Posterior vena cava (tissue), 2 donors: ENCODE measurements at places on chromosomes 3 and 15.

DNA sequence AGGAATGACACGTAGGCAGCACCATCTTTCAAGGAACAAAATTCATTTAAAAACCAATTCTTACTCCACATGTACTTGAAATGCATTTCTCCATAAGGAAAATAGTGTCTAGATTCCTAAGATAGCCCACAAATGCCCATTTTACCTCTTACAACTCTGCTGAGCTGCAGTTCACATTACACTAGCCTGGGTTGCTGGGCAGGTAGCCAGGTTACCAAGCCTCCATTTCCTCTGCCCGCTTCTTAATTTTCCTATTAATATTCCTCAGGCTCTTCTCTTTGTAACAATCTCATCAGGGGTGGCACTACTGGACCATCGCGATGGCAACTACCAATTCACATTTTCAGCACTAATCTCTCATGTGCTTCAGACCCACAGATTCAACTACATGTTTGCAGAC lies 10.8 kb downstream of the ATP13A3 start:
- no peak for DNase-seq

- DNase-seq, result no peak
Measured at GRCh38 chr3:73846951-73847350, 222.2 kb upstream of the PDZRN3 start.

- DNase-seq, result no peak
Measured at GRCh38 chr15:58770519-58770856, 614 bp upstream of the MINDY2 start.

GRCh38 chr3:125289429-125289981 lies 77.0 kb upstream of the SLC12A8 start:
- no peak for DNase-seq

DNA sequence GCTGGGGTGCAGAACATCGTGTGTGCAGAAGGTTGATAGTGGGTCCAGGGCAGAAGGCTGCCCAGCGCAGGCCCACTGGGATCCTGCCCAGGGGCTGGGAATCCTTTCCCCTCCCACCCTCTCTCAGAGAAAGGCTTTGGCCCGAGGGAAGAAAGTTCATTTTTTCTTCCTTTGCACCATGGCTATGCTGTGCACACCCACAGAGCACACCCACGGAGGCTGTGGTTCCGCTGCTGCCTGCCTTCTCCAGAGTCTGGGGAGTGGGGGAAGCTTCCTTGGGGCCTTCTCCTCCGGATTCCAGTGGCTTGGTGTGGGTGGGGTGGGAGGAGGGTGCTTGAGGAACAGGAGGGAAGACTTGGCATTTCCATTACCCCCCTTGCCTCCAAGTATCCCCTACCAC lies 7.0 kb upstream of the PRKCD start:
- DNase-seq, result no peak

DNA sequence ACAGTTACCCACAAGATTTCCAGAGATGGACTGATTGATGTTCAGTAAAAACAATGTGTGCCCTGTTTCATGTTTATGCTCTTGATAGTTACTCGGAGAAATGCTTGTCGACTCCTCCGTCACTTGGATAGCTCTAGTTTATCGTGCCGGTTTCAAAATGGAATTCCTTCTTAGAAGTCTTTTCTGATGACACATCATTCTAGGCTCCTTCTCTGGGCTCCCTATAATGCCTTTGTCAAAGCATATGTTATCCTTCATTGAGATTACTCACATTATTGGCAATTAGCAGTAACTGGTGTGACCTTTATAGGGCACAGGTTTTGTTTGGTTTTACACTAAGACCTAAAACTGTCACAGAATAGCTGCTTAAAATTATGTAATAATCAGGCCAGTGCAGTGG lies 201.8 kb downstream of the CNTN6 start:
- DNase-seq, result no peak

GRCh38 chr3:59920822-59921221 lies 871.0 kb upstream of the CFAP20DC start:
- no peak for DNase-seq

GRCh38 chr3:23808525-23808924 lies 2.8 kb downstream of the UBE2E1 start:
- no peak for DNase-seq

DNA sequence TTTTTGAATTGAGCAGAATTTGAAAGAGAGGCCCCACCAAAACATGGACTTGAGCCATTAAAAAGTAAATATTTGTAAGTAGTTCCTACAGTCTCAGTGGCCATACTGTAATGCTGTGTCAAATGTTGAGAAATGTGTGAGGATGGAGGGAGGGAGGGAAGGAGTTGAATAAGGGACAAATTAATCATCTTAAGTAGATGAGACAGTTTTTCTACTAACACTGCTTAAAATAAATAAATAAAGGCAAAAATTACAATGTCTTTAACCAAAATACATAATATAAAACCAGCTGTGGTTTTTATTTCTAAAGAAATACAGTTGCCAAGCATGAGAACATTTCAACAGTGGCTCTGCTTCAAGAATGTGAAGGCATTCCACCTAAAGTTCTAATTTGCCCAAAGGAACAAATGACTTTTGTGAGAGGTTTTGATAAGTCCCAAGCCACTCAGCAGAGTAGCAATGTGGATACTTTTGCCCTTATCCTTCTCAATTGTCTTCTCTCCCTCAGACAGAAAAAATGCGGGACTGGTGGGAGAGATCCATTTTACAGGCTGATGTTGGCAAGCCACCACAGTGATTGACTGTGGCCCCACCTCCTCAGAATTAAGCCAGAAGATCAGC lies 427.0 kb upstream of the RARB start:
- DNase-seq, result no peak

DNA sequence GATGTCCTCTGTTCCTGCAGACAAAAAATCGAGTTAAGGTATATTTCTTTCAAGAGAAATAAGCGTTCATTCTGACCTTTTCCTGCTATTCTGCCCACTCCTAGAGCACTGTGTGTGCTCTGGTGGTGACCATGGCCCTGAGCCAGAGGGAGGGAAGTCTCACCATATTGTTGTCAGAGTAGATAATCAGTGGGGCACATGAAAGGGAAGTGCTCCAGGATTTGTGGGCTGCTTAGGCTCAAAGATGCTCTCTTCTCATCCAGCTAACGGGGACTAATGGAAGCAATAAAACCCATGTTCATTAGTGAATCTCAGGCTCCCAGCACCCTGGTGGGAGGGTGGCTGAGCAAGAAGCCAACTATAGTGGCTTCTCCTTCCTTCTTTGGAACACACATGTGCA lies 70.7 kb upstream of the EOMES start:
- no peak for DNase-seq

- no peak for DNase-seq
Measured at GRCh38 chr15:83873966-83874365, 220.0 kb downstream of the ADAMTSL3 start.

- no peak for DNase-seq
Measured at GRCh38 chr3:193488741-193489140, 66.0 kb downstream of the ATP13A4 start.

GRCh38 chr3:113241292-113242095 lies 30.1 kb downstream of the BOC start:
- no peak for DNase-seq

DNA sequence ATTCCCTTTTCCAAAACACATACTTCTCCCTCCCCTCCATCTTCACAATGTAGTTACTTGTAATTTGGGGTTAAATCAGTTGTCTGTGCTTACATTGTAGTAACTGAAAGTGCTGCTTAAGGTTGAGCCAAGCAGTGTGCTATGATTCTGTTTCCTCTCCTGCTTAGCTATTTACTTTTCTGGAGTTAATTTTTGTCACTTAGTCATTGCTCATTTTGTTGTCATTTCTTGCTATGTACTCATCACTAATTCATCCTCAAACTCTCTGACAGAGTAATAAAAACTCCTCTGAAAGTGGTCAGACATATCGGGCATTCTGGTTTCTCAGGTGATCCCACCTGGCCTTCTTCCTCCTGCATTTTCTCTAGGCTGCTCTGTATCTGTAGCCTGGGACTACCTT lies 80.7 kb downstream of the PPARG start:
- no peak for DNase-seq

DNA sequence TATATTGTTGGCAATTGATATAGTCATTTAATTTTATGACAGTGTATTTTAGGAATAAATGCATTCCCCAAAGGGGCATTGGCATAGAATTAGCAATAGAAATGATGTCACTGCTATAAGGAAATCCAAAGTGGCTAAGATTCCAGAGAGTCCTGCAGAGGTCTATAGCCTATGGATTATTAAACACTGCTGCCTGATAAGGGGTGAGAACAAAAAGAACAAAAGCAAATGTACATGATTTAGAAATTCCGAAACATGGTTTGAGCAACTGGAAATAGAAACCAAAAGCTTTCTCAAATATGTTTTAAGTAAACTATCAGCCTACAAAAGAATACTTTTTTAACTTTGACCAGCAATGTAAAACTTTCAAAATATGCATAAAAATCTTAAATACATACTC lies 280.1 kb upstream of the RASGRP1 start:
- DNase-seq, result no peak

- no peak for DNase-seq
Measured at GRCh38 chr15:74206801-74207281, 4.3 kb upstream of the STRA6 start.

GRCh38 chr3:157388976-157389375 lies 47.7 kb upstream of the PTX3 start:
- no peak for DNase-seq

DNA sequence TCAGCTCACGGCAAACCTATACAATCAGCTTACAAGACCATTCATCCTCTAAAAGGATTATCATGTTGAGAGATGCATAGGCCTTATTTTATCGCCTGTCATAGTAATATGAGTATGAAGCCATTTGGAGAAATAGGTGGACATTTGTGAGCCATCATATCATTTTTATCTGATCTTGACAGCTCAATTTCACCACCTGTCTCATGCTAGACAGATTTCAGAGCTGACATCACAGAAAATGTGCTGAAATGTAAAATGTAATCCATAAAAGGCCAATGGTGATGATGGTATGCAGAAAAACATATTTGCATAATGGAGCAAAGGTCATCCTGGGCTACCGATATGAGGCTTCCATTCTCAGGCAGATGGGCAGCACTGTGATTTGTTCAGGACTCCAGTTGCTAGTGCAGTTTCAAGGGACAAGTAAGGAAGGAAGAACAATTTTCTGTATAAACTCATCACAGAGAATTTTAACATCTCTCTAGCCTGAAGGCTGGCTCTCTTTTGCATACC lies 221.5 kb downstream of the ULK4 start:
- no peak for DNase-seq
